ENCODE measurements at places on chromosomes 5 and 9. TPM values are rescaled to one million over a fixed set of nuclear protein-coding genes. Genes with fewer than 3 reads are reported as not detected.

The SV2C gene
- total RNA-seq, result not detected

The CEP72 gene
- 15.1 TPM for total RNA-seq

The SEMA5A gene
- total RNA-seq, result 0.15 TPM

The SHOC1 gene
- not detected for total RNA-seq

GRCh38 chr5:57795203-57795602 is 312.6 kb upstream of the ACTBL2 start:
- DNase-seq, result no peak

DNA sequence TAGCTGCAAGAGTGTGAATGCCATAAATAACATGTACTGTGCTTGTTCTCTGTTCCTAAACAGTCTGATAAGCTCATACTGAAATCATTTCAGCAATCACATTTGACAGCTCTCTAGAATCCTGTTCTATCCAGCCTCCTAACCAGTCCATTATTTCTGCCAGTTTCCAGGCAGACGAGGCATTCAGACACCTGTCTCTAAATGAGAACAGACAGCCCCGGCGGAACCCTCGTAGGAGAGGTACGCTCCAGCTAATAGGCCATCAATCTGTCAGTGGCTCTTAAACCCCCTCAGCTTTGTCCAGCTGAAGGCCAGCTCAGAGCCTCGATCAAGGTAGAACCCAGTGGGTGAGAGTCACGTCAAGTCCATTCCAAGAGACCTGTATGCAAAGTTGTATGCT is 272.3 kb downstream of the GLIS3 start:
- DNase-seq, result no peak

DNA sequence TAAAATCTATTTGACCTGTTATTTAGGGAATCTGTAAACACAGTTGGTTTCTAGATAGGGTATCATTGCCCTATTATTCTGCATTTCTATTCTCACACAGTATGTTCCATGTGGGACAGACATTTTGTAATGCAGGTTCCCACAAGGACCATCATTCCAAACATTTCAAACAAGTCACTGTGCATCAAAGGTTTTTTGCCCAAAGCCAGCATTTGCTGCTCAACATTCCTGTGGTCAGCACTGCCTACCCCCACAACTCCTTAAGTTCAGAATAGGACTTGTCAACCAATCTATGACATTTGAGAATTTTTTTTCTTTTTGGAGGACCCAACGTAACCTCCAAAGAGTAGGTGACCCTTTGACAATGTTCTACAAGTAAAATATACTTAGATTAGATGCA is 95.7 kb downstream of the LPAR1 start:
- no peak for DNase-seq

DNA sequence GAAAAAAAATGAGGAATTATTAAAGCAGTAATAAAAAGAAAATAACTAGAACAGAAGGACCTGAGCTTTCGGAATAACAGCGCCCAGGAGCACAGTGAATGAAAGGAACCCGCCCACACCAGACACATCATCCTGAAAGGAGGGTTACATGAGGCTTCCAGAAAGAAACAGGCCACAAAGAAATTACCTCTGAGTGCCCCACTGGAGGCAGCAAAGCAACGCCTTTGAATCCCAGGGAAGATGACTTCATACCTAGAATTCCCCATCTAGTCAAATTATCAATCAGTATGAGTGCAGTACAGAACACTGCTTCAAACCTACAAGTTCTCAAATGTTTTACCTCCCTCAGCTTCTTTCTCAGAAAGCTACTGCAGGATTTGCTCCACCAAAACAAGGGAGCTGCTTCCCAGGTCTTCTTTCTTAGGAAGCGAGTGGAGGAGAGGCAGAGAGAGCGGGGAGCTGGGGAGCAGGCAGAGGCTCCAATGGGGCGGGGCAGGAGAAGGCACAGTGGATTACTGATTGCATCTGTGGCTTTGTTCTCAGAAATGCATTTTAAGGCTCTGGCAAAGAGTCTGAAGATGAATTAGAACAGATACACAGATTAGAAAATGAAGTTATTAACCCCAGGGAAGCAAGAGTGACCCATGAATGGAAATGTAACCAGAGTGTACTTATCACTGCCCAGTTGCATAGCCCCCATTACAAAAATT is 87.1 kb downstream of the SEMA4D start:
- DNase-seq, result no peak

DNA sequence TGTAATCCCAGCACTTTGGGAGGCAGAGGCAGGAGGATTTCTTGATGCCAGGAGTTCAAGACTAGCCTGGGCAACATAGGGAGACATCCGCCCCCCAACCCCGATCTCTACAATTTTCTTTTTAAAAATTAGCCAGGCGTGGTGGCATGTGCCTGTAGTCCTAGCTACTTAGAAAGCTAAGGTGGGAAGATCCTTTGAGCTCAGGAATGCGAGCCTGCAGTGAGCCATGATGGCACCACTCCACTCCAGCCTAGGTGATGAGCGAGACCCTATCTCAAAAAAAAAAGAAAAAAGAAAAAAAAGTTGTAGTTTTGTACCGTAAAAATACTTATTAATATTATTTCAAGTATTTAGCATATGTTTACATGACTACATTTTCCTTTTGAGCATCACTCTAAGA is 29.3 kb downstream of the TSSK1B start:
- no peak for DNase-seq

GRCh38 chr5:78887384-78888118 is 97.6 kb downstream of the ARSB start:
- peak; percentile 5 for DNase-seq

GRCh38 chr9:30310711-30311110 is 2073.7 kb upstream of the ACO1 start:
- DNase-seq, result no peak

- DNase-seq, result no peak
Observed at GRCh38 chr5:52842111-52842510, 54.4 kb downstream of the ITGA1 start.

DNA sequence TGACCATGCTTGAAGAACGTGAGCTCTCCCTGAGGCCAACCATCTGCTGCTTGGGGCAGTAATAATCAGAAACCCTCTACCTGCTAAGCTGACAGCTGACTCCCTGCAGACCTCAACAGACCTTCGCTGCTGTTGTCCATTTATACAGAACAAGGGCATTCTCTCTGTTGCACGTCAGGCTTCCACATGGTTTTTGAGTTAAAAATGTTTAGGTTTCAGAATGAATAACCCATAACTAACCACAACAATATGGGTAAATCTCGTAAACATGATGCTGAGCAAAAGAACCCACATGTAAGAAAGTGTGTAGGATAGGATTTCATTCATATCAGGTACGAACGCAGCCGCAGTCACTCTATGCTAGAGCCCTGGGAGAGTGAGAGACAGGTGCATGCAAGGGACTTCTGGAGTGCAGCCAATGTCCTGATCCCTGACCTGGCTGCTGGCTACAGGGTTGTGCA is 348.5 kb downstream of the MED10 start:
- no peak for DNase-seq

- DNase-seq, result no peak
Observed at GRCh38 chr9:83430681-83431080, 107.5 kb downstream of the FRMD3 start.

DNA sequence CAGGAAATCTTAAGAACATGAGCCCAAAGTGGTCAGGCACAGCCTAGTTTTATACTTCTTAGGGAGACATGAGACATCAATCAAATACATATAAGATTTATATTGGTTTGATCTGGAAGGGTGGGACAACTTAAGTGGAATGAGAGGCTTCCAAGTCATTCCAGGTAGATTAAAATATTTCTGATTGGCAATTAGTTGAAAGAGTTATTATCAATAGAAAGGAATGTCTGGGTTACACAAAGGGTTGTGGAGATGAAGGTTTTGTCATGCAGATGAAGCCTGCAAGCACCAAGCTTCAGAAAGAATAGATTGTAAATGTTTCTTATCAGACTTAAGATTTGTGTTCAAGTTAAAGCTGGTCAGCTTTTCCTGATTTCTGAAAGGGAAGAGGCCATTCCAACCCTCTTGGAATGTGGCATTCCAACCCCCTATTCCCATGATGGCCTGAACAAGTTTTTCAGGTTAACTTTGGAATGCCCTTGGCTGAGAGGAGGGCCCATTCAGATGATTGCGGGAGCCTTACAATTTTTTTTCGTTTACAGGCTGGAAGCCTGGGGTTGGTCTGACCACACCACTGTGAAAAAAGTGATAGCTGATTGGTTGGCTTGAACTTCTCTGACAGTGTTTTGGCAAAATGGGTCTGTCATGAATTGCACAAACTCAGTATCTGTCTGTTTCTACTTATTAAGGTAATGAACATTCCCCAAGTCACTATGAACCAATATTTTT is 245.6 kb upstream of the RAI14 start:
- no peak for DNase-seq

GRCh38 chr5:171149772-171150171 is 159.3 kb upstream of the TLX3 start:
- DNase-seq, result no peak

DNA sequence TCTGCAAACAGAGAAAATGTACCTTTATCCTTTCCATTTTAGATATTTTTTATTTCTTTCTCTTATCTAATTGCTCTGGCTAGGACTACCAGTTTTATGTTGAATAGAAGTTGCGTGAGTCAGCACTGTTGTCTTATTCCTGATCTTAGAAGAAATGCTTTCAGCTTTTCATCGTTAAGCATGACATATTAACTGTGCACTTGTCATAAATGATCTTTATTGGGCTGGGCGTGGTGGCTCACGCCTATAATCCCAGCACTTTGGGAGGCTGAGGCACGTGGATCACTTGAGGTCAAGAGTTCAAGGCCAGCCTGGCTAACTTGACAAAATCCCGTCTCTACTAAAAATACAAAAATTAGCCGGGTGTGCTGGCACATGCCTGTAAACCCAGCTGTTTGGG is 8.2 kb upstream of the ECM2 start:
- DNase-seq, result no peak
